ENCODE measurements at places on chromosomes 3 and 15.

- no peak for DNase-seq
Observed at GRCh38 chr3:169822540-169822939, 9.8 kb upstream of the LRRC34 start.

- DNase-seq: no peak
Observed at GRCh38 chr3:158788446-158788845, 13.4 kb upstream of the MFSD1 start.

GRCh38 chr3:123021388-123021787 is 6.2 kb downstream of the SEMA5B start:
- no peak for DNase-seq

DNA sequence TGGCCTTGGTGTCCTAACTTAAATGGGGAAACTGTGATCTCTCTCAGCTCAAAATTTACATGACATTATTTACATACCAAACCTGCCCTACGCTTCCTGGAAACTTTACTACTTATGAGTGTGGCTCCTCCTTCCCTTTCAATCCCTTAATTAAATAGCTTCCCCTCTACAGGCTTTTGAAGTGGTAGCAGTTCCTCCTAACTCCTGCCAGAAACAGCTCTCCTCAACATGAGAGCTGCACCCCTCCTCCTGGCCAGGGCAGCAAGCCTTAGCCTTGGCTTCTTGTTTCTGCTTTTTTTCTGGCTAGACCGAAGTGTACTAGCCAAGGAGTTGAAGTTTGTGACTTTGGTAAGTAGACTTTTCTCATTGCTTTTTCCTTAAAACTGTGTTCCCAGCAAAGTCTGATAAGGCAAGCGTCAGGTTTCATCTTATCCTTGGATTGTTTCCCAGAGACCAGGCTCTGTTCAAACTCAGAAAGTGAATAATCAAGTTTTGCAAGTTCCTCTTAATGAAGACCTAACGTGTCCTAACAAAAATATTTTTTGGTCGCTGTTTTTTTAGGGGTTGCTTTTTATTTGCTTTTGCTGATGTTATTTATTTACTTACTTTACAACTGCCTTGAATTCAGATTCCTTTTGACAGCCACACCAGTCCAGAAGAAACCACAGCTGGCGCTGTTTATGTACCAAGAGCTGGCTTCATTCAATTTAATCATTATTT is at the start of gene ACP3:
Gene ACP3, plus strand, starts transcription at position 179 of the 720 bp plus-strand sequence. Its CDS starts 50 bp downstream, at position 229.
- no peak for DNase-seq

GRCh38 chr3:147507638-147508286 is 98.6 kb downstream of the ZIC1 start:
- no peak for DNase-seq
